ENCODE measurements at places on chromosomes 4 and X.
A peak's percentile ranks its signal among the peaks of the same experiment; 100 is the strongest.

GRCh38 chr4:973431-974397 lies at the start of gene DGKQ:
DGKQ (minus strand) TSS chr4:973569; CDS start chr4:973482, 87 bp downstream.
- DNase-seq: peak; percentile 71

DNA sequence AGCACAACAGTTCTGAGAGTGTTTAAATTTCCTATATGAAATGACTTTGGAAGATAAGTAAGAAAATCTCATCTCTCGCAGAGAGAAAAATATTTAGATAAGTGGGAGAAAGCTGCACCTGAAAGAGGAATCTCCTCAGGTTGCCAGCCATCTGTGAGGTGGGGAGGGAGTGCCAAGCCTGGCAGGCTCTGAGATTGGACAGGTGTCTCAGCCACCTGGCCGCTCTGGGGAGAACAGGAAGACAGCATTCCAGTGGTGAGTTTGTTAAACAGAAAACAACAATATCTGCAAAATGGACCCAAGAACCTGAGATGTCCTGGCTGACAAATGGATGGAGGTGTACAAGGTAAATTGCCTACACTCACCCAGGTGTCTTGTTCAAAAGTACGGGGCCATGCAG lies 31.3 kb downstream of the EMCN start:
- no peak for DNase-seq

DNA sequence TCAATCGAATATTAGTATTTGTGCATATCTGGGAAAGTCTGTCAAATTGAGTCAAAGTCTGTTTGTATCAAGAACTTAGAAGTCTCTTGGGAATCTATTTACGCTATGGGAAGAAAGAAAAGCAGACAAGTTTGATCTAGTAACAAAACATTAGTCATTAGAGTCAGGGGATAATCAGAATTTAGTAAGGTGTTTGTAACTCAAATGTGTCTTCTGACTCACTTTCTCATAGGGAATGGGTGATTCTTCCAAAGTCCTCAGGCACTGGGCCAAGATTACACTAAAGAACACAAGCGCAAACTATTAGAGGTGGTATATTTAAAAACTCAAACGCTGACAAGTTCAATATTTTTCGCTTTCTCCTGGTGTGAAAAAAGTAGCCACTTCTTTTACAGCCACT lies 926.5 kb downstream of the PDHA2 start:
- DNase-seq: no peak

DNA sequence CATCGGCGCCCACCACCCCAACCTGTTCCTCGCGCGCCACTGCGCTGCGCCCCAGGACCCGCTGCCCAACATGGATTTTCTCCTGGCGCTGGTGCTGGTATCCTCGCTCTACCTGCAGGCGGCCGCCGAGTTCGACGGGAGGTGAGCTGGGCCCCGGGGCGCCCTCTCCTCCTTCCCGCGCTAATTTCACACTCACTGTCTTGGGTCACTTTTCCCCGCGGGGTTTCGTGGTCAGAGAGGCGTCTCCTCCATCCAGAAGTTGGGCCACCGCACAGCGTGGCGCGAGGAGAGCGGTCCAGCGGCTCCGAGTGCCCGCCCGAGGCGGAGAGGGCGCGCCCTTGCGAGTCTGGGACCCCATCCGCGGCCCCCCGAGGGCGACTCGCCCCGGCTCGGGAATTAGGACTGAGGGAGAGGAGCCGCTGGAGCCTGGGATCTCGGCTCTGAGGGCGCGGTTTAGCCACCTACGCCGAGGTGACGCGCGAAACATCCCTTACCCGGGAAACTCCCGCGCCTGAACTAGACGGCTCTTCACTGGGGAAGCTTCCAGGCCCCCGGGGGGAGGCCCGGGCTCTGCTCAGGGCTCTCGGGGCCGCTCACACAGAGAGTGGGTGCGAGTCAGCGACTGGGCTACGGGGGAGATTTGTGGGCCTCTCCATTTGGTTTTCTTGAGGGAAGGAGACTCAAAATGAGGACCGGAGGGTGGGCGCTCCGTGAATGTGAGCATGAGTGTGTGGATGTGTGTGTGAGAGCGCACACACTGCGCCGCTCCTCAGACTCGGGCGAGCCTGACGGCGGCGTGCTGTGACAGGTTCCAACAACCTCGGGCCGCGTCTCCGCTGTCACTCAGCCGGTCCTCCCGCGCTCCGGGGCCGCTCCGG lies 551 bp downstream of the NPNT start:
- DNase-seq: peak; percentile 48

GRCh38 chr4:168849030-168849675 lies 160.9 kb downstream of the CBR4 start:
- peak; percentile 60 for DNase-seq

GRCh38 chr4:38565271-38566199 lies 98.5 kb upstream of the KLF3 start:
- no peak for DNase-seq

GRCh38 chr4:76499461-76499860 lies 64.4 kb downstream of the SHROOM3 start:
- no peak for DNase-seq

DNA sequence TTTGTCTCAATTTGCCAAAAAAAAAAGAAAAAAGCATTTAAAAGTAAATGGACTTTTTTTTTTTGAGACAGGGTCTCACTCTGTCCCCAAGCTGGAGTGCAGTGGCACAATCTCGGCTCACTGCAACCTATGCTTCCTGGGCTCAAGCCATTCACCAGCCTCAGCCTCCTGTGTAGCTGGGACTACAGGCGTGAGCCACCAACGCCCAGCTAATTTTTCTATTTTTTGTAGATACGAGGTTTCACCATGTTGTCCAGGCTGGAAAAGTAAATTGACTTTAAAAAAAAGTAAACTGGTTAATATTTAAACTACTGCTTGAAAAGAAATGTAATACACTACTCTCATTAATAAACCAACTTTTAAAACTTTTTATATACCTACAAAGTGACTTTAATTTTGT lies 5.9 kb downstream of the AIFM1 start:
- DNase-seq: no peak

- DNase-seq: no peak
These were observed 14.1 kb downstream of the MFAP3L start for GRCh38 chr4:170011921-170012628.

- DNase-seq: no peak
These were observed 190.6 kb downstream of the FRAS1 start for GRCh38 chr4:78247536-78248285.

Measured in SJCRH30 (cell line).